Activated naive CD4-positive, alpha-beta T cell treated with anti-CD3 and anti-CD28 coated beads, Interleukin-2, amount 10 ng/mL, durations not matched to agents 7 days and 5 days (primary cell): ENCODE measurements at places on chromosomes 3 and 15.

- no peak for DNase-seq
These were observed 1022.9 kb downstream of the MCTP2 start for GRCh38 chr15:95254263-95254662.

DNA sequence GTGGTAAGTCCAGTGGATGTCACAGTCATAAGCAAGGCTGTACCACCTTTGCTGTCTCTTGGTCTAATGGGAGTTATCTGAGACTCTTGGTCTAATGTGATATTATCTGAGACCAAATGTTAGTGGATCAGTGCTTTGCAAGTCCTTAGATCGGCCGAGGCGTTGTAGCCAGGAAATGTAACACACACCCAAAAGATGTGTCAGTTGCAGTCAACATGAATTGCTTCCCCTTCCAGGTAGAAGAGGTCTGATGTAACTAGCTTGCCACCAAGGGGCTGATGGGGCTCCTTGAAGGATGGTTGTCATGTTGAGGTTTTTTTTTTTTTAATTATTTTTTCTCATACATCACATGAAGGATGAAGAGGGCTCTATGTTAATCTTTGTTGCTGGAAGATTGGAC, 45.4 kb upstream of the RAF1 start:
- DNase-seq = no peak

- DNase-seq = no peak
These were observed 37.2 kb upstream of the SLCO2A1 start for GRCh38 chr3:134066651-134067530.

GRCh38 chr3:186828340-186828739, 14.2 kb upstream of the ADIPOQ start:
- no peak for DNase-seq

DNA sequence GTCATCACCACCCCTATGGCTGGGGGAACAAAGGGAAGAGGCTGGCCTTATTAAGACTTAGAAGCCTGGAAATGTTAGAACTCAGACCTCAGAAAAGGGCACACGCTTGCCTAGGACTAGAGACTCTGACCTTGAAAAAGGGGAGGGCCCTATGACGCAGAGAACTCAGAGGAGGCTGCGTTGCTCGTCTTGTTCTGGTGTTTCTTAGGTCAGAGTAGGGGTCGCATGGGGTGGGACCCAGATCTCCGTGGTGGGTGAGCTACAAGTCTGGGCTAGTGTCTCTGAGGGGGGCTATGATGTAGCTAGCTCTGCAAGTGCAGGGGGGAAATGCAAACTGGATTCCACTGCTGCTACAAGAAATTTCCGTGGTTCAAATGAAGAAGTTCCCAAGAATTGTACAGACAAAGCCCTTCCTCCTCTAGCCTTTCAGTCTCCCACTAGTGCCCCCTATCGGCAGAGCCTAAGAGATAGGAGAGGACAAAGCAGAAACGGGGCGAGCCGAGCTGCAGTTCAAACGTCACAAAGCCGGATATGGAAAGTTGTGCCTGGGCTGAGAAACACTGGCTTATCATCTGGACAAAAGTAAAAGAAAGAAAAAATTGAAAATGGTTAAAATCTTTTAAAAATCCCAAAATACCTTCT, 392.9 kb upstream of the ROBO2 start:
- no peak for DNase-seq

DNA sequence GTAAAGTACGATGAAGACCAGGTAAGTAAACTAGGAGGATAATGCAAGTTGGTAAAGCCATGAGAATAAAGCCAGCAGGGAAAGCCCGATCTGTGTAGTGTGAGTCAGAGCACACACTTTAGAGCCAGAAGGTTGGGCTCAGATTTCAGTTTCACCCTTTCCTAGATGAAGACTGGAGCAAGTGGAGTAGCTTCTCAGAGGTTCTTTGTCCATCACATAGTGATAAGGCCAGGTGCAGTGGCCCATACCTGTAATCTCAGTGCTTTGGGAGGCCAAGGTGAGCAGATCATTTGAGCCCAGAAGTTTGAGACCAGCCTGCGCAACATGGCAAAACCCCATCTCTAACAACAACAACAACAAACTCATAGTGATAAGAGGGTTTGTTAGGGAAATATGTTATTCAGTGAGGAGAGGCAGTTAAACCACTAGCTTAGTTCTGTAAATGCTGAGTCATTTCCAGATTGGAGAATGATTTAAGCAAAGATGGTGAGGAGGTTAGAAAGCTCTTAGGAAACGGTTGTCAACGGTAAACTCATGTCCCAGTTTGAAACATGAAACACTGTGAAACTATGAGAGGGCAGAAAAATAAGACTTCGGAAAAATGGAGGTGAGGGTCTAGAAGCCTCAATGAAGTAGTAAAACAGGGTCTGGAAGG, 39.0 kb downstream of the IL12A start:
- no peak for DNase-seq

GRCh38 chr3:61146010-61146890, 105.0 kb downstream of the FHIT start:
- DNase-seq = no peak

DNA sequence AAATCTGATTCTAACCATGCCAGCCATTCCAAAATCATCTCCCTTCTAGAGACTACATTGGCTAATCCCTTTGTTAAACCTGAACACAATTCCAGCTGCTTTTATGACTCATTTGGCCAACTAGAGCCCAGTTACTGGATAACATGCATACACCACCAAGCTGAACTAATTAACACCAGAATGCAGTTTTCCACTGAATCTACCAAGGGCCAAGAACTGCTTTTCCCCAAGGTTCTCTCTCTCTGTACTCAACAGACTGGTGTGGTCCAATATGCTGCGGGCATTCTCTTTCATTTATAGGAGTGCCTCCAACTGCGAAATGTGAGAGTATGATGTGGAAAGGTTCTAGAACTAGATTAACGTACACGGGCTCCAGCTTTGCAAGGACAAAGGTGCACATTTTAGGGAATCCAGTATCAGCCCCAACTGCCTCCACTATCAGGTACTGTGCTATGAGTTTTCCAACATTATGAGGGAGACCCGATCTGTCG, 1.5 kb downstream of the CHSY1 start:
- DNase-seq = no peak

GRCh38 chr3:156691920-156692319, 17.5 kb downstream of the TIPARP start:
- DNase-seq = no peak

GRCh38 chr15:80750575-80750974, 28.6 kb upstream of the CEMIP start:
- no peak for DNase-seq

DNA sequence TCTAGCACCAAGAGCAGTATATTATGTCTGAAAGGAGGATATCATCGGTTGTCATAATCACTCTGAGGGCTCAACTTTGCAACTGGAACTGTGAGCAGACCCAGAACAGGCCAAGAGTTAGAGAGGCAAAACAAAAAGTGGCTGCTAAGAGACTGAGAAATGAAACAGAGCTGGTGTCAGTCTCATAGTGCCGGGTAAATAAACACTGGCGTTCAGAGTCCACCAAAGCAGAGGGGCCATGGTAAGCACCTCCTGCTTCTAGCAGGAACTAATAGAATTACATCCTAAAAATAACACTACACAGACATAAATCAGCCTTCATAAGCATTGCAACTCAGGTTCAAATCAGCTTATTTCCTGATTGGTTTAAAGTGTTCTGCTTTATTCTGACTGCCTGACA, 10.3 kb upstream of the IL12A start:
- no peak for DNase-seq

GRCh38 chr3:58005669-58006068, 2.6 kb upstream of the FLNB start:
- no peak for DNase-seq

- DNase-seq = no peak
These were observed 56.2 kb downstream of the SLC6A6 start for GRCh38 chr3:14458434-14459275.

GRCh38 chr3:45057557-45057956, 31.5 kb downstream of the CLEC3B start:
- DNase-seq = no peak
